ENCODE measurements at places on chromosomes 4 and X. TPM values are rescaled to one million over a fixed set of nuclear protein-coding genes. Genes with fewer than 3 reads are reported as not detected.

The FAM9B gene
- total RNA-seq: not detected

The KLKB1 gene
- 0.08 TPM for total RNA-seq

The ACE2 gene
- 2.2 TPM for total RNA-seq

The HS6ST2 gene
- 8.5 TPM for total RNA-seq

The TMEM156 gene
- total RNA-seq: 0.16 TPM

The LRCH2 gene
- total RNA-seq: 0.12 TPM

The AMBN gene
- not detected for total RNA-seq

The CTAG1B gene
- not detected for total RNA-seq

DNA sequence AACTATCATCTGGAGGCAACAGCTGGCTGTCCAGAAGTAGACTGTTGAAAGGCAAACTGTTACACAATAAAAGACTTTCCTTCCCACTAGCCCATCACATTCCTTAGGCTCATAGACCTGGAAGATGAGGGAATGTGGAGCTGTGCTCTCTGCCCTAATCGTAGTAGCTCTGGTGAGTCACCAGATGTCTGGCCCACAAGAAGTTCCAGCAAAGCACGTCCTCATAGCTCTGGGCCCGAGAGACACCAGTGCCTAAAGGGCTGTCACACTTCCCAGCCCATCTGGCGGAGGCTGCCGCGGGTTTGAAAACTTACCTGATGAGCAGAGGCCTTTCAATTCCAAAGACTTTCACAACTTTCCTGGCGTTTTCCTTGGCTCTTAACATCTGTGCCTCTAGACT is 81.7 kb upstream of the STOX2 start:
- ATAC-seq: peak; percentile 85

- peak; percentile 61 for ATAC-seq
Measured at GRCh38 chr4:54539500-54540029, 118.2 kb upstream of the KIT start.

DNA sequence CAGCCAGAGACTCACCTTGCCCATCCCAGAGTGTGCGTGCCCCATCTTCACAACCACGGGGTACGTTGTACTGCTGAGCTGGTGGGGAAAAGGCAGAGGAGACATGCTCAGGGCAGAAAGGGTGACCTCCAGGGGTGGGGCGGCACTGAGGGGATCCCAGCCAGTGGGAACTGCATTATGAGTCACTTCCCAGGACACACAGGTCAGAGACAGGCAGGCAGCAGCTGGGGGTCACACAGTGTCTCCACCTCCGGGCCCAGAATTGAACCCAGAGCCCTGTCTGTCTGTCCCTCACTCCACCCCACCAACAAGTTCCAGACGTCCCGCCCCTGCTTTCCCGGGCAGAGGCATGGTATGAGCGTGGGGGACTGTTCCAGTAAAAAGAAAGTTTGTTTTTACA is 4.8 kb upstream of the TIMP1 start:
- ATAC-seq: no peak

GRCh38 chr4:19776021-19776459 is 475.7 kb upstream of the SLIT2 start:
- ATAC-seq: peak; percentile 83

GRCh38 chr4:24394041-24394440 is 190.3 kb downstream of the DHX15 start:
- no peak for ATAC-seq

DNA sequence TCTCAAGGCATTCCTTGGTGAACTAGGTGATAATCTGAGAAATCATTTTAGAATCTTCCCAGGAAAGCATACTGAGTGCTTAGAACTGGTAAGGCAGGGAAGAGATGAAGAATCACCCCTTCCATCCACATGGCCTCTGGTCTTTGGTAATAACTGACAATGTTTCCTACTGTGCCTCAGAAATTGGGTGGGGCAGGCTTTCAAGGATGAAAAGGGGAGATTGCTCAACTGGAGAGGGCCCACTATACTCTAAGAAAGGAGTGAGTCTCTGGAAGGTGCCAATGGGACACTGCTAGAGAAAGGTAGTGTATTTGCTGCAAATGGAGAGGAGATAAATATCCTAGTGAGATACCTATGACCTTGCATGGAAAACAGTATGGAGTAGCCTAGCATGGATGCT is 135.0 kb upstream of the SCML1 start:
- no peak for ATAC-seq

DNA sequence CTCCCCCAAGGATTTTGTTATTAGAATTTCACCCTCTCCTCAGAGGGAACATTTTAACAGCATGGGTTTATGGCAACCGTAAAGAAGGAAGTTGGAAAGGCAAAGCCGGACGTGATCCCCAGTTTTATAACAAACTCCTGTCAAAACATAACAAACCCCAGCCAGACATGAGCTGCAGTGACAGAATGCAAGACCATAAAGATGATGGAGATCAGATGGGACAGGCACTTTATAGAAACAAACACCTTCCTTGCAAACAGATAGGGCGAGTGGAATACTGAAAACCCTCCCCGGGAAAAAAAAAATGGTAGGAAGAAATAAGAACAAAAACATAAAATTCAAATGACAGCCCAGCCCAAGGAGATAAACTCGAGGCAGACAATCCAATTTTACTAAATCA is 281.4 kb downstream of the LDB2 start:
- ATAC-seq: no peak

DNA sequence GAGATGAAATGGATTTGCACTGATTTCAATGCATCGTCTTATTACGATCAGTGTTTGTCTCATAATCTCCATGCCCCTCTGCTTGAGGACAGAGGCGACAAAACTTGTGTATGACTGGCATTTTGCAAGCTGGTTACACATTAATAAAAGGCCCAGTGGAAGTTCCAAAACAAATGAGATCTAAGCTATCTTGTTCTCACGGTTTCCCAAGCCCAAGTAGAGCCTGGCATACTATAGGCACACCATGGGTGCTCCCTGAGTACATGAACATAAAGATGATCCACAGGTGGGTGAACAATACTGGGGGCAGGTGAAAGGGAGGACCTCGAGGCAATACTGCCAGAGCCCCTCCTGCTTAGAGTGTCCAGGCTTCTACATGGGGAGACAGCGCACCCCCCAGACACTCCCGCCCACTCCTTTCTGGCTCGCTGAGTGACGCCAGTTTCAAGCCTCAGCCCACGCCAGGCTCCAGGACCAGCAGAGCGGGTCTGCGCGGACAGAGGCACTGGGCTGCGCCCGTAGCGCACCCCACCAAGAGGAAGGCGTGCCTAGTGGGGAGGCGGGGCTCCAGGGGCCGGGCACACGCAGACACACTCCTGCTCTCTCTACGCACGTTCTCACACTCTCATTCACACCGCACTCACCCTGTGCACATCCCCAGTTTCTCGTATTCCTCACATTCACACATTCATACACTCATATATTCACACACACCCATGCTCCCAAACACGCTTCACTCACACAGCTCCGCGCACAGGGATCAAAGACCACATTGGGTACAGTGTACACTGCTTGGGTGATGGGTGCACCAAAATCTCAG is 8.9 kb upstream of the GSX2 start:
- peak; percentile 91 for ATAC-seq

DNA sequence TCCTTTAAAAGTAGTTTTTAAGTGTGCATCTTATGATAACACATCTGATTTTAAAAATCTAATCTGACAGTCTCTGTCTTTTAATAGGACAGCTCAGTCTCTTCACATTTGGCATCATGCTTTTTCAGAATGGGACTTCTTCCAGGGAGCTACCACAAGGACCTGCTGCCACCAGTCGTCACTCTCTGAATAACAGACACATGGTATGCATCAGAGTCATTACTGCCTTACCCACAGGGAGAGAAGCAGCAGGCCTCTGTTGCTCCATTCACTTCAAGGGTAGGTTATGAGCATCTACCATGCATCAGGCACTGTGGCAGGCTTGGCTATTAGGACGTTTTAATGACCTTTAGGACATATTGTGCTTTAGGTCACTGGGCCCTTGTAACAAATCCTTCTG is 50.0 kb upstream of the AFAP1 start:
- no peak for ATAC-seq

GRCh38 chrX:40470830-40471429 is 109.8 kb upstream of the ATP6AP2 start:
- ATAC-seq: no peak

DNA sequence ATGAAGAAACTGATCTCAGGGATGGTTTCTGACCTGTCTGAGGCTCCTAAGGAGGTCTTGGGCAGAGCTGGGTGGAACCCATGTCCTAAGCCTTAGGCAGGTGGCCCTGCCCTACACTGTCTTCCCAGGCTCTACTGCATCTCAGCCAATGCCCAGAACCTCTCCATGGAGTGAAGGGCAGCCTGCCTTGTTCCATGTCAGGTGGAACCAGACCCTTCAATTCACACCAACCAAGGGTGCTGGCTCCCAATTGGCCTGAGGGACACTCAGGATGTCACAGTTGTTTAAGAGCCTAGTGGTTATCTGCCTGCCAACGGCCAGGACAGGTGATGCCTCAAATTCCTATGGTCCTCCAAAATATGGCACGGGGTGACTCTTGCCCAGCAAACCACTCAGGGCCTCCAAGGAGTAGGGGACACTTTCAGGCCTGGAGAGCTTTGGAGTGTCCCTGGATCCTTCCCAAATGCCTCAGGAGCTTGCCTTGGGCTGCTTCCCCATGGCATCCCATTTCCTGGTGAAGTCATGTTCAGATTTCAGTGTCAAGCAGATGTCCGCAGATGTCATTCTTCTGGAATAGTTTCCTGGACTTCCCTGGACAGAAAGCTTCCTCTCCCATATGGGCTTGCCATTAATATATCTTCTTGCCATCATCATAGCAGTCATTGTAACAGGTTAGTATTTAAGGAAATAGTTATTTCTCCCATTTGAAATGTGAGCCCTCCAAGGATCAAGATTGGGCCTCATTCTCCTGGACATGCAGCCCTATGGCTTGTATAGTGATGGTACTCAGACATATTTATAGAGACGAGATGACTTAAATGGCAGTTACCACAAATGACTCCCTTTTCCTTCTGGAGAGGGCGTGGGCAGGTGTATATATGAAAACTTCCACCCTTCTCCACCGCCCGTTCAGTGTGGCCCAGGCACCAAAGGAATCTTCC is 67.1 kb downstream of the MED28 start:
- ATAC-seq: no peak

DNA sequence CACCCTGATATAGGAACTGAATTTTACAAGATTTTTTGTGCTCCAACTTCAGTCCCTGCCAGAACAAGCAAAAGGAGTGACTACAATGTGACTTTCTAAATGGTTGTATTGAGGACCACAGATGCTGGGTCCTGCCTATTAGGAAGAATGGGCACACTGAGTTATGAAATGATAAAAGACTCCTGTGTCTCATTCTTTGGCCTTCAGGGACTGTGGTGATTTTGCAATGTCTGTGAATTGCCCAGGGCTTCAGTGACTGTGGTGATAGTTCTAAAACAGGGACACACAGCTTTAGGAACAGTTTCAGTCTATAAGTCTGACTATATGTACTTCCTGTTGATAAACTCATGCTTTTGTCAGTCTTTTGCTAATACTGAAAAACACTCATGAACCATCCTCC is 210.2 kb downstream of the DMD start:
- ATAC-seq: no peak

GRCh38 chr4:99918656-99919055 is 24.4 kb upstream of the LAMTOR3 start:
- no peak for ATAC-seq

DNA sequence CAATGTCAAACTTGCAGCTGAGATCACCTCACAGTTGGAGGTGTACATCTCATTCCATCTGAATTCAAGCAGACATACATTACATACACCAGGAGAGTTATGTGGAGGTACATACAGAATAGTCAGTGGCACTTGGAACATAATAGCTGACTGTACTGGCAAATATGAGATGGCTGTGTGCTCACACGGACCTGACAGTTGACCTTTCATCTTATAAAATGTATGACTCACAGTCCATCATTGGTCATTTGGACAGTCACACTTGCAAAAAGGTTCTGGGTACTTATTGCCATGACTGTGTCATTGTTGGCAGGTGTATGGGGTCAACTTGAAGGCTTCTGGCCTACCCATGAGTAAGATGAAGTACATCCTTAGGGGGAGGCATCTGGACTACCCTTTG is 88.6 kb upstream of the WDR1 start:
- ATAC-seq: no peak

DNA sequence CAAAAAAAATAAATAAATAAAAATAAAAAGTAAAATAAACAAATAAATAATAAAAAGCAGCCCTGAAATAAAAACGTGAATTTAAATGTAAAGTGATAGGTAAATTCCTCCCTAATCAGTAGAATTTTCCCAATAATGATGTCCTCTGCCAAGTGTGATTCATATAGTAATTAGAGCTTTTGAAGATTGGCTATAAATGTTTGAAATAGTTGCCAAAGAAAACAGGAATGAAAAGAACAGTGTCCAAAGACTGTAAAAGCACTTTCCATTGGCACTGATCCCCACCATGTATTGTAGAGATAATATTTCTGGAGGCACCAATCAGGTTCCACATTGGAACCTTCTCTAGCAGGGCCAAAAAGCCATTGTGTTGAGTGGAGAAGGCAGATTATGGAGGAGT is 25.9 kb upstream of the SMARCAD1 start:
- ATAC-seq: no peak

DNA sequence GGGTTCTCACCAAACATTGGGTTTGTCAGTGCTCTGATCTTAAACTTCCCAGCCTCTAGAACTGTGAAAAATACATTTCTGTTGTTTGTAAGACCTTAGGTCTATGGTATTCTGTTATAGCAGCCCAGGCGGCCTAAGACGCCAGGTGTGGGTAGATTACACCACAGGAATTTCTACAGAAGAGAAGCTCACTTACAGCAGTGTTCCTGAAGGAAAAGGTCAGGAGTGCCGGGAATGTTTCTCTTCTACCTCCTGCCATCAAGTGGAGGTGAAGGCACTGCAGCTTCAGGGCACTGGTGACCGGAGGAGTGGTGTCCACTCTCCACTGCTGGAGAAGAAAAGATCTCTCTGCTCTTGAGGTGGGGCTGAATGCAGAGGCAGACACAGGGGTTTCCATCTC is 45.7 kb downstream of the FHDC1 start:
- no peak for ATAC-seq

DNA sequence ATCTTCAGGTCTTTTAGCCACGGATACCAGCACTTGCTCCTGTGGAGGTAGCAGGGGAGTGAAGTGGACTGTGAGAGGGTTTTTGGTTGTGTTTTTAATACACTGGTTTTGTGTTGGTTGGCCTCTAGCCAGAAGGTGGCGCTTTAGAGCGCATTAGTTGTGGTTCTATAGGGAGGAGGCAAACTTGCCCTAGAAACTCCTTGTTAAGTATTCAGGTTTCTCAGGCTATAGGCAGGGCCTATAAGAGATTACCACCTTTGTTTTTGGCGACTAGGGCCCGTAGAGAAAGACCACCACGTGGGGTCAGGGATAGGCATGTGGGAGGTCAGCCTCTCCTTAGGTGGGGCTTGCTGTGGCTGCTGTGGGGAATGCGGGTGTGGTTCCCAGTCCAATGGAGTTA is 221.6 kb upstream of the SPANXN4 start:
- no peak for ATAC-seq

GRCh38 chr4:5808081-5808741 is 84.7 kb downstream of the CRMP1 start:
- ATAC-seq: no peak

Measured in esophagus mucosa (tissue), 1 donor.